Posterior vena cava (tissue), 2 donors: ENCODE measurements at places on chromosomes 2 and 18.

GRCh38 chr2:79082987-79083386, 4.8 kb downstream of the REG1B start:
- DNase-seq, result no peak

- no peak for DNase-seq
Measured at GRCh38 chr2:9106338-9107167, 100.1 kb upstream of the ASAP2 start.

GRCh38 chr18:21112140-21112473, 494 bp upstream of the ROCK1 start:
- DNase-seq, result peak; percentile 94

DNA sequence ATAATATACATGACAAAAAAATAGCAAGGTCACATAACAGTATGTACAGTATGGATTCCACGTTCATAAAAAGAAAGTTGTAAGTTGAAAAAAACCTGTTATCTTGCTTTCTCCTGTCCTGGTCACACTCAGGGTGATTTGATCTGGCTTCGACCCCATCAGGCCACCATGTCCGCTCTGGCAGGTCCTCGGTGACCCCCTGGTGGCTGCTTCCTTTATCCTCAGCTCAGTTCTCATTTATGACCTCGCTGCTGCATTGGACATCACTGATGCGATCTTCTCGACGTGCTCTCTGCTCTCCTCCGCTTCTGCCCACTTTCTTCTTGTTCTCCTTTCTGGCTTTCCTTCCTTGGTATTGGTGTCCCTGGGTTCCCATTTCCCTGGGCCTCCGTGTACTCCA, 29.7 kb downstream of the DGKD start:
- no peak for DNase-seq

DNA sequence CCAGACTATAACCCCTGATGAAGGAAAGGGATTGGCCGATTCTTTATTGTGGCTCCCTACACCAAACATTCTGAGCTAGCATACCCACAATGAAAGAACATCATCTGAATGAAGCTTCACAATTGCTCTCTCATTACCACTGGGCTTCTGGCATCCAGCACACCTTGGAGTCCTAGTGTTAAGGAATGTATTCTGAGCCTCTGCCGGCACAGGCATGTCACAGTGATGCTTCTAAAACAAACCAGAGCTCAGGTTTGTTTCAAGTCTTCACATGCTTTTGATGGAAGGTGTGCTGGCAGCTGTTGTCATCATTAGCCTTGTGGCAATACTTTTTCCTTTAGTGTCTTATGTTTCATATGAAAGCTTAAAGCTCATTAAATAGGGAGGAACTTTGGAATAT, 76.3 kb upstream of the RBBP8 start:
- no peak for DNase-seq
